Effector CD4-positive, alpha-beta T cell (primary cell): ENCODE measurements at places on chromosomes 12 and 14.

DNA sequence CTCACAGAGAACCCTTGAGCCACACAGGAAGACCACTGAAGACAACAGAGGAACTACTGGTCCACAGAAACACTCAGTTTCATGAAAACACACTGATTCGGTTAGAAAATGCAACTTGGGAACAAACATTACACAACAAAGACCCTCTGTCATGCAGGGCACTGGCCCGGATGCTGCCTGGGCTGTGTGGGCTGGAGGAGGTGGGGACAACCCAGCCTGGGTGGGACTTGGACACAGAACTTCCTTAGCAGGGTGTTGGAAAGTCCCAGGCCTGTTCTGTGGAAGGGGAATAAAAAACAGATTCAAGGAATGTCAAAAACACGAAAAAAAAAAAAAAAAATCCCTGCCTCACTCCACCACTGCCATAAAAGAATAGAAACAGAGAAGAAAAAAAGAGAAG, 181.0 kb downstream of the MON2 start:
- no peak for DNase-seq

GRCh38 chr14:76777721-76778120, 16.5 kb downstream of the VASH1 start:
- DNase-seq, result no peak

GRCh38 chr12:51970904-51971646, 19.6 kb downstream of the ACVR1B start:
- DNase-seq, result peak; percentile 21

DNA sequence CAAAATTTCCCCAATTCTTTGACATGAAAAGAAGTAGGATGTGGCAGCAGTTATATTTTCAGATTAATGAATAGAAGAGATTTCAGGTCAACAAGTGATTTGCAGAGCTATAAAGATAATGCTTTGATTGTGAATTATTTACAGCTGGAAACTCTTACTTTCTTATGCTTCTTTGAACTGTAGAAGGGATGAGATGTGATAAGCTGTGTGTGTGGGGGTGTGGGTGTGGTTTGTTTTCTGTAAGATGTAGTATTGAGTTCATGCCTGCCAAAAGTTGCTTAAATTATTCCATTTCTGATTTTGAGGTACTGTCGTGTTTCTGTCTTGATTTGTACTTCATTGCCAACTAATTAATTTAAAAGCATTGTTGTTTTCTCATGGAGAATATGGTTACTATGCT, 22.7 kb downstream of the AEBP2 start:
- DNase-seq, result no peak

DNA sequence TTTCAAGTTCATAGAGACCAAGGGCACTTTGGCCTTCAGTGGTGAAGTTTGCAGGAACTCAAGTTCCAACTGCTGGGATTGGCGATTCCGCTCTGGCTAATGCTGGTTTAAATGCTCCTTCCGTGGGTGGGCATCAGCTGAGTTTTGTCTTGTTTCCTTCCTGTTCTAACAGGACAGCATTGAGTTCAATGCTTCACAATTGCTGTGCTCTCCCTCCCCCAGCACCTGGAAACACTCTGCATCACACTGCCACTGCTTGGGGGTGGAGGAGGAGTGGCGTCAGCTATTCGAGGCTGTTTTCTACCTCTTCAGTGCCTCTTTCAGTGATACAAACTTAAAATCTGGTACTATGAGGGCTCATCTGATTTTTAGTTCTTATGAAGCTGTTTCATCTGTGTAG, 634.9 kb downstream of the FSCB start:
- DNase-seq, result no peak

DNA sequence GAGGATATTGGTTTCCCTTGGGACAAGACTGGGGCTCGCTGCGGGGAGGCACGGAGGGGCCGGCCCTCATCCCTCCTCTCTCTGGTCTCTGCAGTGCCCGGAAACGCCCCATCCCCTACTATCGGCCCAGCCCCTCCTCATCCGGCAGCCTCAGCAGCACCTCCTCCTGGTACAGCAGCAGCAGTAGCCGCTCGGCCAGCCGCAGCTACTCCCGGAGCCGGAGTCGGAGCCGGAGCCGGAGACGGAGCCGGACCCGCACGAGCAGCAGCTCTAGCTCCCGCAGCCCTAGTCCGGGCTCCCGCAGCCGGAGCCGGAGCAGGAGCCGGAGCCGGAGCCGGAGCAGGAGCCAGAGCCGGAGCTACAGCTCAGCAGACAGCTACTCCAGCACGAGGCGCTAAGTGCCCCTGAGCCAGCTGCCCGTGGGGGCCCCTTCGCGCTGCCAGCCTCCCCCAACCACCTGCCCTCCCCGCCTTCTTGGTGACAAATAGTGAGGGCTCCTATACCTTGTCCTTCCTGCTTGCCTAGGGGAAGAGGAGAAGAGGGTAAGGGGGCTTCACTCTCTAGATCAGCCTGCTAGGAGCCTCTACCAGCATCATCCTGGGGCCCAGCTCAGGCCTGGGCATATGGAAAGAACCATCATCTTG, 22.2 kb upstream of the HSPB8 start:
- DNase-seq, result no peak

GRCh38 chr12:85831327-85831990, 4.8 kb downstream of the RASSF9 start:
- no peak for DNase-seq

GRCh38 chr14:98946940-98947339, 325.1 kb downstream of the BCL11B start:
- no peak for DNase-seq

DNA sequence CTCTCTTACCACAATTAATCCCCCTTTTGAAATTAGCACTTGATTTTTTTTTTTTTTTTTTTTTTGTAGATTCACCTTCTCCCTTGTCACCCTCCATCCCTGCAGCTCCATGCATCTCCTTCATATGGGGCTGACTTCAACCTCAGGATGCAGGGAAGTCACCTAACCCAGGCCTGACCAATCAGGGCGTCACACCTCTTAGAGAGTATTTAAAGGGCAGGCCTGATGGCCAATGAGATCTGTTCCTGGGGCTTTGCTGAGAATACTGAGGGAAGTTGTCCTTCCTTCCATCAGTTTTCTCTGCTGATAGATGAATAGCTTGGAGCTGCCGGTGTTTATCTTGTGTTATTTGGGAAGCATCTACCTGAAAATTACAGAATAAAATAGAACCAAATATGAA, 1104.7 kb upstream of the TMEM132C start:
- no peak for DNase-seq

DNA sequence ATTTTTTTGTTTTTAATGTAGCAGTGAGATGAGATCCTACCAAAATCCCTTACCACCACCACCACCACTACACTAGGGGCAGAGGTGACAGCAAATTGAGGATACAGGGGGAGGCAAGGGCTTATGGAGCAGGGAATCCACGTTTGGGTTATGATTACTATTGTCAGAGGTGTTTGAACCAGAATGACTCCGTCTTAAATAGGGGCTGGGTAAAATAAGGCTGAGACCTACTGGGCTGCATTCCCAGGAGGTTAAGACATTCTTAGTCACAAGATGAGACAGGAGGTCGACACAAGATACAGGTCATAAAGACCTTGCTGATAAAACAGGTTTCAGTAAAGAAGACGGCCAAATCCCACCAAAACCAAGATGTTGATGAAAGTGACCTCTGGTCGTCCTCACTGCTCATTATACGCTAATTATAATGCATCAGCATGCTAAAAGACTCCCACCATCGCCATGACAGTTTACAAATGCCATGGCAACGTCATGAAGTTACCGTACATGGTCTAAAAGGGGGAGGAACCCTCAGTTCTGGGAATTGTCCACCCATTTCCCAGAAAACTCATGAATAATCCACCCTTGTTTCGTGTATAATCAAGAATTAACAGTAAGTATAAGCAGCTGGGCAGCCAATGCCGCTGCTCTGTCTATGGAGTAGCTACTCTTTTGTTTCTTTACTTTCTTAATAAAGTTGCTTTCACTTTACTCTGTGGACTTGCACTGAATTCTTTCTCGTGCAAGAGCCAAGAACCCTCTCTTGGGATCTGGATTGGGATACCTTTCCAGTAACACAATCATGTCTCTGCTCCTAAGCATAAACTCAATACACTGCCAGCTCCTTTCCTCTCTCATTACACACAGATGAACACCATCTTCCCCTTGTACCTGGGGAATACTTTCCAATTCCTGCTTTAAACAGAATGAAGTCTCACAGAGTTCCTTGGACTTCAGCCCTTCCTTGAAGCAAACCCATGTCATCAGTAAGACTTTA, 16.7 kb upstream of the CRY1 start:
- DNase-seq, result no peak

- no peak for DNase-seq
Observed at GRCh38 chr12:111353603-111354295, 15.1 kb downstream of the PHETA1 start.

DNA sequence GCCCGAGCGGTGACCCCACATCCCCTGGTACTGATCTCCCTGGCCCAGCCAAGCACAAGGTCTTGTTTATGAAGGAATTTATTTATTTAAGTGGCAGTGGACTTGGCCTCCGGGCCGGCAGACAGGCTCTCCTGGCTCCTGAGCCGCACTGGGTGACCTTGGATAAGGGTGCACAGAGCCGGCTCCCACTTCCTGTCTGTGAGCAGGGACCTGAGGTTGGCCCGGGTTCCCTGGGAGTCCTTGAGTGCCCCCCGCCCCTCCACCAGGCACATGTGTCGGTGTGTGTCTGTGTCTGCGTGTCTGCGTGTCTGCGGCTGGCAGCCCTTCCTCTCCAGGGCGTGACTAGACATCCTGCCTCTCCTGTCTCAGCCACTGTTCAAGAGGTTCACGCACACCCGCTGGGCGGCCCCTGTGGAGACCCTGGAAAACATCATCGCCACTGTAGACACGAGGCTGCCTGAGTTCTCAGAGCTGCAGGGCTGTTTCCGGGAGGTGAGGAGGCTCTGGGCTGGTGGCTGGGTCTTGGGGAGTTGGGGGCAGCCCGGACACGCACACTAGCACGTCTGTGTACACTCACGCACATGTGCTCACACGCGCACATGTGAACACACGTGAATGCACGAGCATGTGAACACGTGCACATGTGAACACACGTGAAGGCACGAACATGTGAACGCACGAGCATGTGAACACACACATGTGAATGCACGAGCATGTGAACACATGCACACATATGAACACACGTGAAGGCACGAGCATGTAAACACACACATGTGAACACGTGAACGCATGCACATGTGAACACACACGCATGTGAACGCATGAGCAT, 9.3 kb downstream of the TNFAIP2 start:
- no peak for DNase-seq

- DNase-seq, result no peak
Observed at GRCh38 chr12:29581631-29582030, 84.1 kb upstream of the OVCH1 start.

GRCh38 chr12:94597268-94597667, 53.1 kb downstream of the TMCC3 start:
- no peak for DNase-seq

GRCh38 chr14:31426663-31427062, 6.3 kb upstream of the HEATR5A start:
- no peak for DNase-seq

DNA sequence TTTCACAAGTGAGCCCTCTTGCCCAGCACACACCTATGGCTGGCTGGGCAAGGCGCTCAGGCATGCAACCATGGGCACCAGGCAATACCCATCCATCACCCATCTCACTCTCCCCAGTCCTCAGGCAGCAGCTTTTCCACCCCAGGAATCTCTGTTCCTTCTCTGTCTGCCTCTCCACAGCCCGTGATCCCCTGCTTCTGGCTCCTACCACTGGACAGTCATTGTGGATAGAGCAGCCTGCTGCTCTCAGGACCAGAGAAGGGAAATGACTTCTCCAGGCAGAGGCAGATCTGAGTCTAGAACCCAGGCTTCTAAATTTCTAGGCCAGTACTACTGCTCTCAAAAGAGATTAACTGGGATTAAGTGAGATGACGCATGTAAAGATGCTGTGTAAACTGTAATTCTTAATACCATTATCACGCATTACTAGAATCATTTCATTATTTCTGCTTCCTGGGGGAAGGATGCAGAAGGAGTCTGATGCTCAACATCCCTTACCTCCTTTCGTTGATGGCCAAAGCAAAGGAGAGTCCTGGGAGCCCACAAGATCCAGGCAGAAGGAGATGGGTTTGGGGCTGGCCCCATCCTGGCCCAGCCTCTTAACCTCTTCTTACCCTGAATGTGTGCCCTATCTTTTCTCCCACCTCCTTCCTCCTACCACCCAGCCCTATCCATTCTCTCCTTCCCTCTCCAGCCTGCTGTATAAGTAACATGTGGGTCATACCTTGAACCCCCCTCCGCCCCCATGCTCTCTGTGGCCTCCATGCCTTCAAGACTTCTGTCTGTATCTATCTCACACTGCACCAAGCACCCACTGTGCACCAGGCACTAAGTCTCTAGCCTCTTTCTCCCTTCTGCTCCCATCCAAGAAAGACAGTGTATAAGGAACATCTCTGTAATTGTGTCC, 4.8 kb upstream of the AQP5 start:
- no peak for DNase-seq

DNA sequence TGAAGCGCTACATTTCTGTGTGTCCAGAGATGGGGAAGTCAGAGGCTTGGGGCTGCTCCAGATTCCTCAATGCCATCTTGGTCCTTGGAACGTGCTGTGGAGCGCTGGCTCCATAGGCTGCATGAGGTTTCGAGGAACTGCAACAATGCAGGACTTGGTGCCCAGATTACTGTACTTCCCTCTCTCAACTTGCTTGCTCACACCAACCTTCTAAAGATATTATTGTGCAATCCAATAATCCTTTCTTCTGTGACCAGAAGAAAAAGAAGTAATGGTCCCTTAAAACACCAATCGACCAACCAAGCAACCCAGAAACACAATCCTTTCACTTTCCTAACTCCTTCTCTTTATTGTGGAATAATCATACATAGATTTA, 3.7 kb downstream of the PRICKLE1 start:
- DNase-seq, result no peak

- no peak for DNase-seq
Observed at GRCh38 chr14:33465846-33466700, 484.8 kb downstream of the EGLN3 start.

- DNase-seq, result peak; percentile 85
Observed at GRCh38 chr14:21014761-21015190, 10.1 kb downstream of the NDRG2 start.

DNA sequence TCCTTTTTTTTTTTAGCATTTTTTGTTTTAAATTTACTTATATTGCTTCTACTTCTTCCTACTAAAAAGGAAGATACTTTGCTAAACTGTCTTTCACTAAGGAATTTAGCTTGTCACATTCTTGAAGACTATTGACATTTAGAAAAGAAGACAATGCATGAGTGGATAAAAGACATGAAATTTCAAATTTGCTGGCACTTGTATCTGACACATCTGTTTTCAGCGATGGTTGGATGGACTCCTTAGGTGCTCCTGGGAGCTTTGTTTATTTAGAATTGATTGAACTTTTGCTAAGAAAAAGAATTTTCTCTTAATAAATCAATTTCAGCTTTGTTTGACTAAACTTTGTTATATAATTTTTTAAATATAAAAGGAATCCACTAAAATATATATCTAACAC, 3.3 kb upstream of the KERA start:
- DNase-seq, result no peak

GRCh38 chr14:68682166-68683103, 110.4 kb downstream of the ZFP36L1 start:
- peak; percentile 29 for DNase-seq
